ENCODE measurements at places on chromosomes 5 and 9.
A peak's percentile ranks its signal among the peaks of the same experiment; 100 is the strongest.

DNA sequence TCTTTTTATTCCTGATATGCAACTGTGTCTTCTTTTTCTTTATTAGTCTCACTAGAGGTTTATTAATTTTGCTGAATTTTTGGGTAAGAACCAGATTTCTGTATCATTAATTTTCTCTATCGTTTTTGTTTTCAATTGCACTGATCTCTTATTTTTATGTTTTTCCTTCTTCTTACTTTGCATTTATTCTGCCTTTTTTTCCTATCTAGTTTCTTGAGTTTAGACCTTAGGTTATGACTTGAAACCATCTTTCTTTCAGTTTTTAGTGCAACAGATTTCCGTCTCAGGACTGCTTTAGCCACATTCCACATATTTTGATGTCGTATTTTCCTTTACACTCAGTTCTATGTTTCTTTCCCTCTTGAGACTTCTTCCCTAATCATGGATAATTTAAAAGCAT is 56.6 kb downstream of the IARS1 start:
- no peak for DNase-seq

- no peak for DNase-seq
These were observed 26.7 kb downstream of the POLR1E start for GRCh38 chr9:37512437-37512836.

GRCh38 chr5:172506921-172507320 is 52.6 kb upstream of the SH3PXD2B start:
- DNase-seq = no peak

DNA sequence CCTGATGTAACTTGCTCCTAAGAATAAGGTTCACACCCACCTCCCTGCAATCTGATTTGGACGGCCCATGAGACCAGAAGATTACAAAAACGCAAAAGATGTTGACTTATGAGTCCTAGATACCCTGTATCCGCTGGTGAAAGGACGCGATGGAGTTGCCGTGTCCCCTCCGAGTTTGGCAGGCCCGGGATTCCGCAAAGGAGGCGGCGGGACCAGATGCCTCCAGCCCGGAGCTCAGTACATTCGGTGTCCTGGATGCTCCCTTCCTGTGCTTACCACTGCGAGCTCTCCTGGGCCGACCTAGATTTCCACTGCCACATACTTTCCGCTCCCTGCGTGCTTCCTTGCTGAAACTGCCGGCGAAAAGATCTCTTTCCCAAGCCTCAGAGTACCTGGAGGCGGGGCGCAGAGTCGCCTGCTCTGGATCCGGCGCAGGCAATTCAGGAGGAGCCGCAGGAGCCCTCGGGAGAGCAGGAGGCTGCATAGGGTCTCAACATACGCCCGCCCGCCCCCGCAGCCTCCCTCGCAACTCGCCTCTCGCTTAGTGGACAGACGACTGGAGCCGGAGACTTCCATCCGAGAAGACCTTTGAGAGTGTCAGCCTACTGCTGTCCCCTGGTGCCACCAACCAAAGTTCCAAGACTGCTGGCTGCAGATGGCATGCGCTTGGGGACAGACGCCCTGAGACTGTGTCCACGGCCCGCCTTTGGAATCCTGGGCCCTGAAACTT is 39.8 kb downstream of the ANXA2R start:
- DNase-seq = no peak

GRCh38 chr5:72598401-72599064 is 91.3 kb upstream of the ZNF366 start:
- no peak for DNase-seq

GRCh38 chr5:142806841-142807267 is 36.7 kb downstream of the ARHGAP26 start:
- DNase-seq = no peak

DNA sequence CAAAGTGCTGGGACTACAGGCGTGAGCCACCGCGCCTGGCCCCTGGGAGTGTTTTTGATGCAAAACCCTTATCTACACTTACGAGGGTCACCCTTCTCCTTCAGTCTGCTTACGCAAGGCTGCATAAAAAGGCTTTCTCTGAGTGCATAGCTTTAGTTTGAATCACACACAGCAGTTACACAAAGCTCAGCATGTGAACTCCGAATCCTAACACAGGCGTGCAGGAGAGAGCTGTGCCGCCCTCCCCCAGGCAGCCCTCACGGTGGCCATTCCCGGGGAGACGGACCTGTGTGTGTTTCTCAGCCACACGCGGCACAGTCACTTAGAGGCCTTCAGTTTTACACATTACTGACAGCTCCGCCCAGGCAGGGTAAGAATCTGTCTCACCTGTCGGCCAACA is 26.7 kb downstream of the EXD3 start:
- DNase-seq = no peak

DNA sequence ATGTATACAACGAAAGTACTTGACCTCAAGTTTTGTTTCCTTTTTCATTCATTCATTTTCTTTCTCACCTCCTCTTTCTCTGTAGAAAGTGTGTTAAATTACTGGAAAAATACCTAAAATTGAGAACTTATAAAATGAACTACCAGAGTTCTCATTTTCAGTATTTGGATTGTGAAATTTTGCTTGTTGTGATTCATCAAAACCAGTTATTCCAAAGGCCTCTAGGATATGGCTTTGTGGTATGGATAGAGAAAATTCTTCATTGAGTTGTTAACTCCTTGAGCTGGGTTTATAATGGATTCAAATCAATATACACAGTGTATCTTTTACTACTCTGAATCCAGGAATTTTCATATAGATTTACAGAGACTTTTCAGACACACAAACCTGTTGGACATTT is 287.6 kb downstream of the KDM4C start:
- DNase-seq = no peak

GRCh38 chr5:55913466-55914413 is 62.6 kb downstream of the IL31RA start:
- no peak for DNase-seq

- no peak for DNase-seq
These were observed 4.6 kb downstream of the ADAMTSL2 start for GRCh38 chr9:133538851-133539833.

GRCh38 chr9:7892975-7893374 is 93.4 kb upstream of the DMAC1 start:
- no peak for DNase-seq

DNA sequence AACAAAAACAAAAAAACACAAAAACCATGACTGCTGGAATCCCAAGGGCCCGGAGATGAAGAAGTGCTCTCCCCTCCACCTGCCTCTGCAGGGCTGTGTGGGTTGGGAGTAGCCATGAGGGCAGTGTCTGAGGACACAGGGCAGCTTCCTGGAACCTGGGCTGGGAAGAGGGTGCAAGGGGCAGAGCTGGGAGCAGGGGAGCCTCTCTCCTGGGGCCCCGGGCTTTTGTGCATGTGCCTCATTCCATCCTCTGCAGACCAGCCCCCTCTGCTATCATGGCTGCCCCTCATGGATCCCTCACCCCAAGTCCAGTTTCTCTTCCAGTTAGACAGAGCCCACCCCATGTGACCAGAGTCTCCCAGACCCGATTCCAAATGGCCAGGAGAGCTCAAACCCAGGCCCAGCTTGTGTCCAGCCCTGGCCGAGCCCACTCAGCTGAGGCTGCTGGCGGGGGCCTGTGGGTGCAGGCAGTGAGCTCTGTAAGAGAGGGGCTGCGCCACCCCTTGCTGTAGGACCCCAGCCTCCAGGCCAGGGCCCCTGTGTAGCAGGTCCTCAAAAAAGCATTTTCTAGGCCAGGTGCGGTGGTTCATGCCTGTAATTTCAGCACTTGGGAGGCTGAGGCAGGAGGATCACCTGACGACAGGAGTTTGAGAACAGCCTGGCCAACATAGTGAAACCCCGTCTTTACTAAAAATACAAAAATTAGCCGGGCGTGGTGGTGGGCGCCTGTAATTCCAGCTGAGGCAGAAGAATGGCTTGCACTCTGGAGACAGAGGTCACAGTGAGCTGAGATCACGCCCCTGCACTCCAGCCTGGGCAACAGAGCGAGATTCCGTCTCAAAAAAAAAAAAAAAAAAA is 44.5 kb downstream of the PLPP7 start:
- DNase-seq = no peak

DNA sequence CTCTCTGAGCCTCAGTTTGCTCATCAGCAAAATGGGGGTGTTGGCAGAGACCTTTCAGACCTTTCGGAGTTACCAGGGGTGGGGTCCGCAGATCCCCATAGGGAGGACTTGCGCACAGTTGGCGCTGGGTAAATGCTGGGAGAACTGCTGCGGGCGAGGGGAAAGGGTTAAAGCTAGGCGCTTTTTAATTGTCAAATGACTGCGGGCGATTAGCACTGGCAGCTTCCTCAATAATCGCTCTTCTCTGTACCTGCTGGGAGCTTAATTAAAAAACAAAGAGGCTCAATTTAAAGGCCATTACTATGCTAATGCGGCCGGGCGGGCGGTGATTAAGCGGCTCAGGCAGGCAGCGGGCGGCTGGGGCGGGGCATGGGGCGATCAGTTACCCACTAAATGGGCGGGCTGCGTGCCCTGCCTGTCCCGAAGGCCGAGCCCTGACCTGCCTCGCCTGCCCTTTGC is 63.0 kb downstream of the LMX1B start:
- DNase-seq = no peak

DNA sequence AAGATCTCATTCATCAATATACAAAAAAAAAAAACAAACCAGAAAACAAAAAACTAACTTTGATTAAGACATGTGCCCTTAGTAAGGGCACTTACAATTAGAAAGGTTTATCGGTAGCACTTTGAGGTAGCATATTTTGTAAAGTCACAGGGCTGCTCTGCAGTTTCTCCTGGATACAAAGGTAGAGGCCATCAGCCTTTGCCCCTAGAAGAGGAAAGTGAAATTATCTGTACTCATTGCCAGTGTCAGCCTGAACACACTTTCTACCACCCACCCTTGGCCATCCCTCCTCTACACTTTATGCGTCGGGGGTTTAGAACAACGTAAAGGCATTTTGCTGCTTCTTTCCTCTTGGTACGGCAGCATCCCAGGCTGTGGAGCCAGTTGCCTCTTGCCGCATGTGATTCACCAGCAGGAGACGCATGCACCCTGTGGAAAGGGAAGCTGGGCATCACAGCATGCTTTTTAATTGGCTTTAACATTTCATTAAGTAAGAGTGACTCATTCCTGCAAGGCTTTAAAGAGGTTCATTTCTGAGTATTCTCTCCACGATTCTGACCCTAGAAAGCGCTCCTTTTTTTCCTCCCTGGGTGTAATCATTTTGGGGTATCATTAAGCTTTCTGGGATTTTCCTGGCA is 84.6 kb downstream of the CEMIP2 start:
- DNase-seq = no peak

- no peak for DNase-seq
These were observed 414.6 kb downstream of the BNC2 start for GRCh38 chr9:16455842-16456241.

GRCh38 chr5:135559354-135559753 is 19.4 kb downstream of the CXCL14 start:
- no peak for DNase-seq

- DNase-seq = no peak
These were observed 47.9 kb downstream of the TMEM252 start for GRCh38 chr9:68492806-68493205.

GRCh38 chr5:132473019-132473531 is 17.5 kb downstream of the IRF1 start:
- DNase-seq = peak; percentile 84

DNA sequence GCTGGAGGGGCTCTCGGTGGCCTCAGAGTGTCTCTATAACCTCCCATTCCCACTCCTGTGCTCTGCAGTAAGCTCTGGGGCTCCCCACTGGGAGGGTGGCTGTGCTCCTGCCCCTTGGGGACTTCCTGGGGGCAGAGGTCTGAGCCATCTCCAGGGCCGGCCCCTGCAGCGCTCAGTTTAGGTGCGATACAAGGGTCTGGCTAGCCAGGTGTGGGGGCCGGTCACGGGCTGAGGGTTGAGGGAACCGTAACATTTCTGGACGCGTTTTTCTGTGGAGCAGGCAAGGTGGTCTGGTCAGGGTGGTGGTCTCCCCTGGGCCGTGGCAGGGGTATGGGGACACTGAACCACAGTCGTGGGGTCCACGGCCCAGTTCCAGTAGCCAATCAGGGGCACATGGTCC is 38.0 kb upstream of the SLC6A19 start:
- DNase-seq = no peak

DNA sequence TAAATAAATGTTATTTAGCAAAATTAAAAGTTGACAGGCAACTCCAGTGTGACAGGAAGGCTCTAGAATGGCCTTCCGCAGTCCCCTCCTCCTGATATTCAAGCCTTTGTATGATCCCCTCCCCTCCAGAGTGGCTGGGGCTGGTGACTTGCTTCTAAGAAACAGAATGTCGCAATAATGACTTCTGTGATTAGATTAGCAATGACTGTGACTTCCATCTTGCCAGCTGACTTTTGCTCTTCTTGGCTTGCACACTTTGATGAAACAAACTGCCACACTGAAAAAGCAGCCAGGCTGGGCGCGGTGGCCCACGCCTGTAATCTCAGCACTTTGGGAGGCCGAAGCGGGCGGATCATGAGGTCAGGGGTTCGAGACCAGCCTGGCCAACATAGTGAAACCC is 106.5 kb upstream of the LARP1 start:
- no peak for DNase-seq

GRCh38 chr5:24512423-24512822 is 132.4 kb downstream of the CDH10 start:
- no peak for DNase-seq

GRCh38 chr9:87310827-87311523 is 186.7 kb upstream of the DAPK1 start:
- DNase-seq = no peak

GRCh38 chr5:66558560-66558959 is 37.6 kb upstream of the MAST4 start:
- DNase-seq = no peak

DNA sequence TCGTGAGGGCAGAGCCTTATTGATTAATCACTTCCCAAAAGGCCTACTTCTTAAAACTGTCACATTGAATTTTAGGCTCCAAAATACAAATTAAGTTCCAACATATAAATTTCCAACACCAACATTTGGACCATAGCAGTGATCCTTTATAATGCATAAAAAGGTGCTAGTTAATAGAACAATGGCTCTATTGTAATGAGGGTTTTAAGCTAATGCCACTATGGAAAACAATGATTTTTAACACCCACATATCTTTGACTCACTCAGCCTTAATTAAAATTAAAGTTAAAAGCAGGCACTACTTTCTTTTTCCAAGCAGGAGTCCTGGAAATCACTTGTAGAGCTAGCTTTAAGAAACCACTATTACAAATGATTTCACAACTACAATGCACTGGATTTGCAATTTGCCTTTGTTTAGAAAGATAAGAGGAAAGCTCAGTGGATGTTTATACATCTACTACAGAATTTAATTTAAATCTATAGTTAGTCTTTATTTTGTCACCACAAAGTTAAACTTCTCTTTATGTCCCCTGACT is 41.8 kb downstream of the DPYSL3 start:
- no peak for DNase-seq

GRCh38 chr5:168843277-168844015 is 264.3 kb upstream of the PANK3 start:
- DNase-seq = no peak

DNA sequence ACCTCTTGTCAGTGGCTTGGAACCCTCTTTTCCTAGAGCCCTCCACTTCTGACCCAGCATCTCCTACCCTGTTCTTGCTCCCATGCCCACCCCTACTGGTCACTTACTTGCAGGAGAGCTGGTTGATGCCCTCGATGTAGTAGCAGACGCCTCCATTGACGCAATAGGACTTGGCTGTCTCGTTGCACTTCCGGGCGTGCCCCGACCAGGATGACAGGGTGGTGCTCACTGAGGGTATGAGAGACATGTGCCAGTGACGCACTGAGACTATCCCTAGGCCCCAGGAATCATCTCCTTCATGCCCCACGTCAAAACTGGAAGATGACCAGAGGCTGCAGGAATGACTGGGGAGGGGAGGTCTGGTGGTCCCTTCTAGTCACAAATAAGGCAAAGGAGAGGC is 76.0 kb downstream of the PSD2 start:
- DNase-seq = no peak

All from activated effector memory CD4-positive, alpha-beta T cell treated with Interleukin-2 at 50 U/mL for 16 hours (primary cell).